ENCODE measurements at places on chromosomes 3 and 15.

- peak; percentile 42 for DNase-seq
Observed at GRCh38 chr3:171776839-171777583, 33.3 kb downstream of the PLD1 start.

DNA sequence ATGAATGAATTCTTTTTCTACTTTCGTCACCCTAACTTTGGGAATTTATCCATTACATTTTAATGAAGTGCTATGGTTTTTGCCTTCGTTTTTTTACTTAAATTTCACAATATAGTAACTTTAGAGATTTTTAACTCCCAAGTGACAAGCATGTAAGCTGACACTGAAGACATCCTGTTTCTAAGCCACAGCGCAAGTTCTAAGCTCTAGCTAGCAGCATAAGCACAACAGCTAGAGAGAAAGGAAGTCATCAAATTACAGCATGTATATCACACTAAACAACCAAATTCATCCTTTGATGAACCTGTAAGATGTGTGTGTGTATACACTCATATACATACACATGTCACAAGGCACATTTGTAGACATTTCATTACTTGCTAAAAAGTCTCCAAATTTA is 119.3 kb downstream of the P3H2 start:
- DNase-seq = no peak

DNA sequence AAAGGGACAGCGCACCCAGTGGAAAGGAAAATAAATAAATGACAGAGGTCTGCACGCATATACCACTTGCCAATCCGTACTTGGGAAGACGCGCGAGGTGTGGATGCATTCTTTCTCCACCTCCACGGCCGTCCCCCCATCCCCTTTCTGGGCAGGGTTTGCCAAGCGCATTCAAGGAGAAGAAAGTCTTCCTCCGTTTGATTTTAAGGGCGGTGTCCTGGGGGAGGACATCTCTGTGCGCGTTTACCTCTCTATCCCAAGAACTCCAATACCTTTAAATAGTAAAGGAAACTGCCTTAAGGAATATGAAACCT is 576 bp upstream of the MB21D2 start:
- DNase-seq = no peak

- DNase-seq = no peak
Observed at GRCh38 chr3:186680869-186681268, 15.1 kb downstream of the HRG start.

GRCh38 chr3:50174517-50174895 is 16.9 kb upstream of the GNAT1 start:
- no peak for DNase-seq

DNA sequence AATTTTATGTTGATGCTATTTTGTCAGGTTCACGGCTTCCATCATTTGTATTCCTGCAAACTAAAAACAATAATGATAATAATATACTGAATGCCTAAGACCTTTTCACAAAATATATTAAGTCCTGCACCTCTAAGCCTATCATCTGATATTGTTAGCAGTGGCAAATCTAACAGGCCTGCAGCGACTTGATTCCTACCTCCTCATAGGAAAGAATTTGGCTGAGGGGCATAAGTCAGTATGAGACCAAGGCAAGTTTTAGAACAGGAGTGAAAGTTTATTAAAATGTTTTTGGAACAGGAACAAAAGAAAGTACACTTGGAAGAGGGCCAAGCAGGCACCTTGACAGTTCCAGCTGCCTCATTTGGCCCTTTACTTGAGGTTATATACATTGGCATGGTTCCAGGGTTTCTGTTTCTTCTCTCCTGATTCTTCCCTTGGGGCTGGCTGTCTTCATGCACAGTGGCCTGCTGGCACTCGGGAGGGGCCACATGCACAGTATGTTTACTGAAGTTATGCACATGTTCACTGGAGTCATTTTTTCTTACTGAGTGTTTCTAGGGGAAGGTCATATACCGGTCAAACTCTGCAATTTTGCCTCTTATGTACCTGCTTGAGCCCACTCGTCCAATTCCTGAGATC is 418.1 kb downstream of the EPHA6 start:
- DNase-seq = no peak

DNA sequence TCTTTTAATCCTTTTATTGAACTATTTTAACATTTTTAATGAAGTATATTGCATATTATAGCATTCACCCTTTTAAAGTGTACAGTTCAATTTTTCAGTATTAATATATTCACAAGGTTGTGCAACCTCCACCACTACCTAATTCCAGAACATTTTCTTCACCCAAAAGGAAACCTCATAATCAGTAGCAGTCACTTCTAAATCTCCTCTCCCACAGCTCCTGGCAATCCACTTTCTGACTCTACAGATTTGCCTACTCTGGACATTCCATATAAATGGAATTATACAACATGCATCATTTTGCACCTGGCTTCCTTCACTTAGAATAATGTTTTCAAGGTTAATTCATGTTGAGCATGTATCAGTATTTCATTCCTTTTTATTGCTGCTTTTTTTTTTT is 55.0 kb upstream of the HRH1 start:
- DNase-seq = no peak

DNA sequence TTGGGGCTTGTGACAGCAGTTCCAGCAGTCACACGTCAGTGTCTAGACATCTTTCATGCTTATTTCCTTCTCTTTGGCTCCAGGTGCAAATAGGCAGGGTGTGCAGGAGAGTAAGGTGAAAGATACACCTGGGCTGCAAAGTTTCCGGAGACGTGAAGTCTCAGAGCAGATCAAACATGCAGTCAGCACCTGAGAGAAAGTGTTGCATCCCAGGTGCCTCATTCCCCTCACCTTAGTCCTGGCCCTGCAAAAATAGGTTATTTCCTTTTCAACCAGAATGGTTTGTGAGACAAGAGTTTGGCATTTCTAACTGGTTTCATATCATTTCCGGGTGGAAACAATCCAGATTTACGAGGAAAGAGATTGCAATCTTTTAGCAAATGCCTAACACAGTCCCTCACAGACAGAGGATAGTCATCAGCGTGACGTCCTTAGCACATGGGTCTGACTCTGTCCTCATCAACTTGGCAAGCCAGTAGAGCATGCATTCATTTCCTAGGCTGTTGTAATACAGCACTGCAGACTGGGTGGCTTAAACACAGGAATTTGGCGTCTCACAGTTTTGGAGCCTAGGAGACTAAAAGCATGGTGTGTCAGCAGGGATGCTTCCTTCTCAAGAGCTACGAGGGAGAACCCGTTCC is 58.2 kb upstream of the ARRDC4 start:
- peak; percentile 60 for DNase-seq

DNA sequence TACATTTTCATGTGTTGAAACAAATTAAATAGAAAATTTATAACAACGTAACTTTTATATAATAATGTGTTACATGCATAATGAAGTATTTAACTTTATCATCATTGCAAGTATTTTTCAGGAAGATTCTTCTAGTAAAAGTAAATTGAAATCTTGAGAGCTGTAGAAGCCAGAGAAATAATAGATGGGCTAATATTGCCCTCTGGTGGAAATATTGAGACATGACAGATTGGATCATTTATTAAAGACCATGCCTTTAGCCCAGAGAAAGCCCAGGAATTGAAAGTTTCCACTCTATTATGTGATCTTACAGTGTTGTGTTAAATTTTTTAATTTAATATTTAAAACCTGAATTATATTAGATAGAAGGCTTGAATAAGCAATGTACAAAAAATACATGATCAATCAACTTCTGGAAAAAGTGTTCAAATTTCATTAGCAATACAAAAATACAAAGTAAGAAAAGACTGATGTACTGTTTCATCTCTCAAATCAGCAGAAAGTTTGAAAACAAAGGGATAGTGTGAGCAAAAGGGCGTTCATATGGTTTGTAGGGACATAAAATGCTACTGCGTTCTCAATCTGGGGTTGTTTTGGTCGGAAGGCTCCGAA is 52.7 kb upstream of the SPTSSB start:
- peak; percentile 19 for DNase-seq

DNA sequence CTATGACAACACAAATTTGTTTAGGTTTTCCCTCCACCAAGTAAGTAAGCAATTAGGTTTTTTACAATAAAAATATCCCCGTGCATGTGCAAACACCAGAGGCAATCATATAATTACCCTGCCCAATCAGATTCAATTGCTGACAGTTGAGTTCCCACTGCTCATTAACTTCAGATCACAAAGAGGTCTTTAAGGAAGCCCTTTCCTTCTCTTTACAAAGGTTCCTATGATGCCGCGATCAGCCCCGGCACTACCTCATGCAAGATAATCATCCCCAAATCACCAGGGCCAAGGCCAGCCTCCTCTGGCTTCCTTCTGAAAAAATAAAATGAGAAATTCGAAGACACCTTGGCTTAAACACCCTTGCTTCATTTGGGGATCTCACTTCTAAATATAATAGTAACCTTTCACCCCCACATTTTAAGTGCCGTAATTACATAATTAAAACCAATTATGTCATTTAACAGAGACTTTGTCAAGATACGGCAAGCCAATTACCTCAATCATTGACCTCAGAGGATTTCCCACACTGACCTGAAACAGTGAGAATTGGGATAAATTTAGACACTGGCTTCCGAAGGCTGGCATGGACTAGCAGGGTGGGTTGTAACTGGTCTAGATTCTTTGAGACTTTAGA is 121.3 kb upstream of the WNT5A start:
- DNase-seq = no peak

DNA sequence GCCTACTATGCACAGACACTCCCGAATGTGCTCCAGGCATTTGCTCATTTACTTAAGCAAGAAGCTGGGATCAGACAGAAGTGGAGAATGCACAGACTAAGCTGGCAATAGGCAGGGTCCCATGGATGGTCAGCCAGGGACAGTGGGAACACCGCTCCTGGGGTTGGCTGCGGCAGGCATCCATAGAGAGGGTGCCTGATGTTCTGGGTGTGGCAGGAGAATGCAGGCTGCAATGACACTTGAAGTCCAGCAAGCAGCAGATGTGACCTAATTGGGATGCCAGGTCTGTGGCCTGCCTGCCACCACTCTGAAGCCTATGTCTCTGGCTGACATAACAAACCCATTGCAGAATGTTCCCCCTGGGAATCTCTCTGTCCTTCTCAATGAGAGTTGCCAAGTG is 40.2 kb upstream of the SLC6A11 start:
- DNase-seq = no peak

- DNase-seq = peak; percentile 78
Observed at GRCh38 chr3:129625072-129625874, 18.8 kb upstream of the PLXND1 start.

DNA sequence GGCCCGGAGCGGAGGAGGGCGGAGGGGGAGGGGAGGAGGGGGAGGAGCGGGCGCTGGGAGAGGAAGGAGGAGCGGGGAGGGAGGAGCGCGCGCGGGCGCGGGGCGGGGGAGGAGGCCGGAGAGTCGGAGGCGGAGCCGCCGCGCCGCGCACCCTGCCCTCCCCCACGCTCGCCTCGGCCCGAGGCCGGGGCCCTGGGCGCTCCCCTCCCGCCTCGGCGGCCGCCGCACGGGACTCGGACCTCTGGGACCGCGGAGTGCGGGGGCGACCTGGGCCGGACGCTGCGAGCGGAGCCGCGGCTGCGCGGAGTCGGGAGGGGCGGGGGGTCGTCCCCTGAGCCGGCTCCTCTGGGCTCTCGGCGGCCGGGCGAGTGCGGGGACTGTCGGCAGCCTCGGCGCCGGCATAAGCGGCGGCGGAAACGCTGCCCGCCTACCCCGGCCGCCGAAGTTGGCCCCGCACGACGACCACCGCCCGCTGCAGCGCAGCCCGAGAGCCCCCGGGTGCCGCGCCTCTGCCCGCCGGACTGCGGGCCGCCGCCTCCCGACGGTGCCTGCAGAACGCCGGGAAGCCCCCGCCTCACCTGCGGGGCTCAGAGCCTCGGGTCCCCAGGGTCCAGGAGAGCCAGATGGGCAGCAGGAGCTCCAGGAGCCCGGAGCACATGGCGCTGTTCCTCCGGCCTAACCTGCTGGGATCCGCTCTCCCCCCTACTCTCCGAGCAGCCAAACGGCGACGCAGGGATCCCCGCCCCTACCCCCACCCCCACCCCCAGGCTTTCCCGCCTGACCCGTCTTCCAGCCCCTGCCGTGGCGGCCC is 406 bp upstream of the GABRB3 start:
- DNase-seq = peak; percentile 69

GRCh38 chr3:174862666-174863065 is 3.5 kb downstream of the NAALADL2 start:
- no peak for DNase-seq

DNA sequence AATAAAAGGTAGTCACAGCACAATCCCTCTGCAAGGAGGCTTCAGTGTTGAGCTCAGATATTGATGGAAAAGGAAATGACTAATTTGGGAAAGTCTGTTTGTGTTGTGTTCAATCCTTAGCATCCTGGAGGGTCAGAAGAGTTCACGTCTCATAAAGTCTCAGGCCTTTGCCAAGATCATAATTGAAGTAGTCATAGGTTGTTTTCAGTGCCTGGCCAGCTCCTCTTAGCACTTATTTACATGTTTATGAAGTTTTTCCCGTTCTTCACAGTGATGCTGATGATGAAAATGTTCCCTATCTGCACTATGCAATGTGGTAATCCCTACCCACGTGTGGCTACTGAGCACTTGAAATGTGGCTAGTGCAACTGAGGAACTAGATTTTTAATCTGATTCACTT is 61.6 kb upstream of the TGFBR2 start:
- DNase-seq = peak; percentile 71

- DNase-seq = no peak
Observed at GRCh38 chr3:19248143-19248542, 99.8 kb downstream of the KCNH8 start.

GRCh38 chr15:31252171-31252785 is 74.4 kb upstream of the KLF13 start:
- DNase-seq = no peak

- DNase-seq = no peak
Observed at GRCh38 chr15:34944936-34945335, 24.6 kb downstream of the AQR start.

GRCh38 chr3:186955898-186956696 is 25.8 kb downstream of the ST6GAL1 start:
- DNase-seq = no peak

- no peak for DNase-seq
Observed at GRCh38 chr15:69434238-69434637, 18.4 kb upstream of the RPLP1 start.

DNA sequence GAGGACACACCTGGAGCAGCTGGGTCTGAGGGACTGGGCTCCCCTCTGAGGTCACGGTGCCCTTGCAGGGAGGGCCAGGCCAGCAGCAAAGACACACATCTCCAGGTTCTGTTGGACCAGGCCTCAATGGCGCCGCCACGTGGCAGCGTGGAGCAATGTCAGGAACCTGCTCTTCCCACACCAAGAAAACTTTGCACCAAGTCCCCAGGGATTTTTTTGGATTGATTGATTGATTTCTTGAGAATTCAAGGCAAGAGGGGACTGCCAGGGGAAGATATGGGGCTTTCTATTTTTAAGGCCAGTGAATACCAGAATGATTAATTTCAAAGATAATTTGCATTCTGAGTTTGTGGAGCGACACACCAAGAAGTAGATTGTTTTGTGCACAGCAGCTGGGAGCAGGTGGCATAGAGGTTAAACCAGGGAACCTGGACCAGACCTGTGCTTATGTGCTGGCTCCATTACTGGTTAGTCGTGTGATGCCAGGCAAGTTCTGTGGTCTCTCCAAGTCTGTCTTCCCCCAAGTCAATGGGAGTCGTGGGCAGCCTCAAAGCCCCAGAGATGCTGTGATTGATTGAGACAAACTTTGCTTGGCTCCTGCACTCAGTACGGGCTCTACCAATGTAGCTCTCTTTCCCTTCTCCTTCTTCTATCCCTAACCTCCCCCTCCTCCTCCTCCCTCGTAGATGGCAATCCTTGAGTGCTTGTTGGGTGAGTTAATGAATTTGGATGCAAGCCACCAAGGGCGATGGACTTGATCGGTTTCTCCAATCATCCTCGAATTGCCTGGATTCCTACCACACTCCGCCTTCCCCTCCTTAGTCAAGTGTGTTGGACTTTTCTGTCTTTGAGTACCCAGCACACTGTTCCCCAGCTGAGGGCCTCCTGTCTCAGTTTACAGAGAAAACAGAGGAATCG is 96.2 kb upstream of the TRPM1 start:
- peak; percentile 52 for DNase-seq

GRCh38 chr3:143014921-143015320 is 13.6 kb downstream of the U2SURP start:
- DNase-seq = no peak

All from Daoy (cell line).